Urothelium cell line (cell line): ENCODE measurements at places on chromosomes 3 and 15.

- DNase-seq, result no peak
Measured at GRCh38 chr15:31338318-31338878, 11.8 kb downstream of the KLF13 start.

GRCh38 chr3:174640932-174641331, 218.2 kb upstream of the NAALADL2 start:
- no peak for DNase-seq

- DNase-seq, result peak; percentile 60
Measured at GRCh38 chr3:133301194-133301593, 98.7 kb upstream of the BFSP2 start.

DNA sequence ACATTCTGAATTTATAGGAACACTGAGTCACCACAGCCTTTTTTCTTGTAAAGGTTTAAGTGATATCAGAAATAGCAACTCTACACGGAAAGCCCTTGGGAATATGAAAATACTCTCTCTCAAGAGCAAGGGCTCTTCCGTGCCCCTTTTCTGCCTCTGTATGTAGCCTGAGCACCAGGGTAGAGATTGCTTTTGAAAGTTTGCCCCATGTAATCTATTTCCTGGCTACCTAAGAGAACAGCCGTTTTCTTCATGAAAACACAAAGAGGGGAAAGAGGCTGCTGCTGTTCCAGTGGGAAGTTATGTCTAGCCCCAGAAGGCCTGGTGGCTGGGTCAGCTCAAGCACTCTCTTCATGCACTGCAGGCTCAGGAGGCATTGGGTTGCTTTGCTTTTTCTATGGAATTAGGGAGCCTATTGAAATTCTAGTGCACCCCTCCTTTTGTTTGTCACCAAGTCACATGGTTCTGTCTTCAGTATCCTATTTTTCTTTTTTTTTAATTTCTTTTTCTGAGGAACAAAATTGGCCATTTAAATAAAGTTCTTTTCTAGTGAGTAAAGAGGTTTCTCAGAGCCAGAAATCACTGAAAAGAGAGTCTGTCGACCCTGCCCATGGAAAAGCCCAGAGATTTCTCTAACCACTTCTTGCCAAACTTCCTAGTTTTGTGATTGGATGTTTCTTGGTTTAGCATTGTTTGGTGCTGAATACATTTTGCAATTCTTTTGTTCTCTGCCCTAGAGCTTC, 39.5 kb downstream of the TIGIT start:
- DNase-seq, result no peak
